ENCODE measurements at places on chromosomes 5 and 9.

DNA sequence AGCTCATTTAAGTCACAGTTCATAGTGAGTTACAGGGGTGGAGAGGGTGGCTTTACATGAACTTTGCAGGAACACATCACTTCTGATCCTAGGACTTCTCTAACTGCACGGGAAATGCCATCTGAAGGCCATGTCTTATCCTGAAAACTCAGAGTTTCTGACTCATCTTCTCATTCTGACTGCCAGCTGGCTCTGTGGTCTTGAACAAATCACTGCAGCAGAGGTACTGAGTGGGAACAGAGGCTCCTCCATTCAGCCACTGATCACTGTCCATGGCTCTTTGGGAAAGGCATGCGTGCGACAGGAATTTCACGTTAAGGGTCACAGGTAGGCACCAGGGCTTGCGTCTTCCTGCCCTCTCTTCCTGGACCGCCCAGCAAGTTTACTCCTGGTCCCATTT is 114.6 kb upstream of the LRRTM2 start:
- peak; percentile 28 for DNase-seq

DNA sequence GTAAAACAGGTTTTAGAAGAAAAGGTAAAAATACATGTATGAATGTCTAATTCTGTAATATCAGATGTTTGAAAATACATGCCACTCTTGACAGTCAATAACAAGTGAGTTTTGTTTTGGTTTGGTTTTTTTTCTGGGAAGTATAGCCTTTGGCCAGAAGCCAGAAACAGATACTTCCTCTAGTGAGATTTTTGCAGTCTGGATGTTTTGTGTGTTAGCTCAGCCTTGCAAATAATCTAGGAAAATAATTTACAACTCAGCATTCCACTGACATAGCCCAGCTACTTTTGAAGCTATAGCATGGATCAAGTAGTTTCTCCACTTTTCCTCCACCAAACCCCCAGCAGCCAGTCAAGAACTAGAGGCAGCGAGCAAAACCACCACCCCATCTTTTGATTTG is 56.7 kb downstream of the SLC1A1 start:
- DNase-seq = no peak

GRCh38 chr5:8811581-8811980 is 734.3 kb downstream of the SEMA5A start:
- DNase-seq = no peak

DNA sequence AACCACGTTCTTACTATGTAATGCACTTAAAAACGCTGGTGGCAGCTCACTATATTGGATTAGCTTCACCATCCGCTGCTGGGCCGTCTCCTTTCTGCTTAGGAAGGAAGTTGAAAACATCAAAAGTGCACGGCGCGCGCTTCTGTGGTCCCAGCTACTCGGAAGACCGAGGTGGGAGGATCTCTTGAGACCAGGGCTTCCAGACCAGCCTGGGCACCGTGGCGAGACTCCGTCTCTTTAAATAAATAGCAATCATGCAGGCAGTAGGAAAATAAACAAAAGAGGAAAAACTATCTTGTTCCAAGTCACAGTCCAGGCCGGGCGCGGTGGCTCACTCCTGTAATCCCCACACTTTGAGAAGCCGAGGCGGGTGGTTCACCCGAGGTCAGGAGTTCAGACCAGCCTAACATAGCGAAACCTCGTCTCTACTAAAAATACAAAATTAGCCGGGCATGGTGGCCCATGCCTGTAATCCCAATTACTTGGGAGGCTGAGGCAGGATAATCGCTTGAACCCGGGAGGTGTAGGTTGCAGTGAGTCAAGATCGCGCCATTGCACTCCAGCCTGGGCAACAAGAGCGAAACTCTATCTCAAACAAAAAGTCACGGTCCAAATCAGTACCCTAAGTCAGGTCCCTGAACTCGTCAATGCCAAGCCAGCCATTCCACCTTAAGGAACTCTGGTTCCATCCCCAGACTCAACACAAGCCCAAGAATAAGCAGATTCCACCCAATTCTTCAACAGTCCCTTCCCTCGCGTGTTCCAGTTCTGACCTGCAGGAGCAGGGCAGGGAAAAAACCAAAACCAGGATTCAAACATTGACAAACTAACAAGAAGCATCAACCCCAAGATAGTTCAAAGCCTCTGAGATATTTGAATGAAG is 1.0 kb upstream of the GOLGA1 start:
- no peak for DNase-seq

DNA sequence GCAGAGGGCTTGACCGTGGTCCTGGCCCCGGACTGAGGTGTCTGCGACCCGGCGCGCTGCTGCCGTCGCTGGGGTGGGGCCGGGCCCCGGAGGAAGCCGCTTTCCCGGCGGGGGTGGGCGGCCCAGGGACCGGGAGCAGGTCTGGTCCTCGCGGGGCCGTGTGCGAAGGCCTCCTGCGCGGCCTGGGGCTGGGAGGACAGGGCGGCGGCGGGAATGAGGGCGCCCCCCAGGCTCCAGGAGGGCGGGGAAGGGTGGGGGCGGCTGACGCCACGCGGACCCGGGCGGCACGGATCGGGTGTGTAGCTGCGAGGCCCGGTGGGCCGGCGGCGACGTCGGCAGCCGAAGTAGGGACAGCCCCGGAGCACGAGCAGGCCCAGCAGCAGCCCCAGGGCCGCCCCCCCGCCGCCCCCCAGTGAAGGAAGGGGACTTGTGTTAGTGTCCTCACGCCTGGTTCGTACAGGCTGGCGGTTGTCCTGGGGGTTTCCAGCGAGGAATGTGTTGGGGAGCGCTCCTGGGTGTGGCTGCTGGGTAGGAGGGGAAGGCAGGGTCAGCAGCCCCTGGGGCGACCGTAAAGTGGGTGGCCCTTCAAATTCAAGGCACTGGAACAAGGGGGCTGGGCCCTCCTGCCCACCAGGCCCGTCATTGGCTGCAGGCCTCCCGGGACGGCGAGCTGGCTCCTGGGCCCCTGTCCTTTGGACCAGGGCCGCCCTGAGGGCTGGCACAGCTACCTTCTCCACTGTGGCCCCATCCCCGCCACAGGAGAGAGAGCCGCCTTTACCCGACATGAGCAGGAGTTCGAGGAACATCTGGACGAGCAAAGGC is 597 bp upstream of the TMEM250 start:
- DNase-seq = no peak

DNA sequence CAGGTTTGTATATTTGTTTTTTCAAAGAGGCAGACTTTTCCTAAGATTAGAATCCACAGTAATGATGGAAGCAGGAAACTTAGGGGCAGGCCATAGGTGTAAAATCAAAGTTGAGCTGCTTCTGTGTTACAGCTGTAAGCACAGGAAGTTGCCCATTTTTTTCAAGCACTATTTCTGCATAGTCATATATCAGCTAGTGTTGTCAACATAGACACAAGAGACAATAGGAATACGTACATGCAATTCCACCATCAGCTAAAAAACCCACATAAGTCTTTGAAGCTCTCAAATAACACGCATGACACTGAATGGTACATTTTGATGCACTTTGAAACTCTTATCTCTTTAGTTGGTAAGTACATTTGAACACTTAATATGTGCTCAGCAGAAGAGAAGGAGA is 20.2 kb upstream of the SMIM15 start:
- DNase-seq = no peak

GRCh38 chr5:14452685-14453454 is 128.7 kb upstream of the OTULINL start:
- no peak for DNase-seq
